NCI-H146 (cell line): ENCODE measurements at places on chromosomes 12 and 14.
A peak's percentile ranks its signal among the peaks of the same experiment; 100 is the strongest.

DNA sequence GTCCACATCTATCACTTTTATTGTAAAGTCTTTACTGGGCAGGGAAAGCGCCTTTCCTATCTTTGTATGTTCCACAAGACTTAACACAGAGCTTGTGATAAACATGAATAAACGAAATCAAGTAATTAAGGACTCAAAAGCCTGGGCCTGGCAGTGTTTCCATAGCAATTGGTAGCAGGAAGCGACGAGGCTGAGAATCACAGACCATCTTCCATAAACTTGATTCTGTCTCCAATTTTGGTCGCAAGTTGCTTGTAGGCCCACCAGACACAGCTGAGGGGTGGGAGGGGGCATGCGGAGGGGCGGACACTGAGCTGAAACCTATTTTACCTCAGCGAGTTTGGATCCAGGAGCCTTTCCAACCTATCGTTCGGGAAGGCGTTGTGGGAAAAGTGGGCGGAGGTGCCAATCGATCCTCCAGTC lies 302 bp downstream of the CCDC38 start:
- no peak for DNase-seq

DNA sequence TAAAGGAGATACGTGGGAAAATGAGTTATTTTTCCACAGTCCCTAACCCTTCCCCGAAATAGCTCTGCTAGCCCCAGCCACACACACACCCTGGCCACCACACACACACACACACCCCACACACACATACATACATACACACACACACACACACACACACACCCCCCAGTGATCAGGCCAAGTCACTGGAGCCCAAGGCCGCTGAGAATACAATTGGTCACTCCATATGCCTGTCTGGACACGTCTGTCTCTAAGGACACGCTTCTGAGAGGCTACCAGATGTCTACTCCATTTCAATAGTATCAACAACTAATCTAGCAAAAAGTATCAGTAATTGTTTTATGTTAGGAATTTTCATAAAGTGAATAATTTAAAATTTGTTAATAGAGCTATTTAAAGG lies 13.0 kb upstream of the DIABLO start:
- DNase-seq: peak; percentile 8

DNA sequence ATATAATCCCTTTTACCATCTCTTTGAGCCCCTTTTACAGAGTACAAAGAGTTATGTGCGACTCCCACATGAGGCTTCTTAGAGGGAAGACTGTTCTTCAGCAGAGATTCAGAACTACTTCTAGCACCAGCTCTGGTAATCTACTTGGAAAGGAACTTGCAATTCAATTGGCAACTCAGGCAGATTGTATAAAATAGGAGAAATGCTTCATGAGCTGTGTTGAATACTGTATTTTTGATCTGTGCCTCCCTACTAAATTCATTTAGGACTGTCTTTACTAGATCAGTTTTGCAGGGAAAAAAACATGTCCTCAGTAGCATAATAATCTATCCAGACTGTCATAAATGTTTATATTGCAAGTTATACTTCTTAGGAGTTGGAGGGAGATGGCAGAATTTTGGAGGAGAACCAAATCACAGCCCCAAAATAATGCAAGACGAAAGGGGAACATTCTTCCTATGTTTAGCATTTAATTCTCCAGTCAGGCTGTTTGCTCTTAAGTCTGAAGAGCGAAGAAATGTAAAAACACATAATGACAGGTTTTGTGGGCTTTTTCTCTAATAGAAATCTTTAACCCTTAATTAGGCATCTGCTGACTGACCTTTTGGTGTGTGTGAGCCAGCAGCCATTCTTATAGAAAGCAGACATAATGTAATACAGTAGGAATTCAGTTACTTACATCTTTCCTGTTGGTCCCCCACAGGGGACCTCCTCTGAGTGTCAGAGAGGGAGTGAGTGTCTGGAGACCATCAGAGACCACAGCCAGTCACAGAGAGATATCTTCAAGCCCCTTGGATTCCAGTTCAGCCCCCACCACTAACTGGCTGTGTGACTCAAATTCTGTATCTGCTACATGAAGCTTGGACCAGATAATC lies 3.9 kb downstream of the ANO4 start:
- DNase-seq: no peak

DNA sequence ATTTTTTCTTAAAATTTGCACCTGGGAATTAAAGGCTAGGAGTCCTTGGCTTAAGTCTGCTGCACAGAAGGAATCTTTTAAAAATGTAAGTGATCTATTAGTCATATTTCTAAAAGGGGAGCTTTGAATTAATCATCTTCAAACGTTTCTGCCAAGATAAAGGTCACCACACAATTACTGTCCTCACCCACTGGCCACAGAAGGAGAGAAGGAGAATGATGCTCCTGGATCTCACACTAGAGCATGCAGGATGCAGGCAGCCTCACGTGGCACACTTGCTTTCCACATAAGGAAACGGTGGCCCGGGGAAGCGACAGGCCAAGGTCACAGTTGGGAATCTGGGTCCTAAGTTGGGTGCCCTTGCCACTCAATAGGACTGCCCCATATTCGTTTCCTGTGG lies 16.9 kb downstream of the PLEKHG7 start:
- DNase-seq: no peak

GRCh38 chr12:70469221-70469820 lies 103.2 kb downstream of the KCNMB4 start:
- DNase-seq: no peak

DNA sequence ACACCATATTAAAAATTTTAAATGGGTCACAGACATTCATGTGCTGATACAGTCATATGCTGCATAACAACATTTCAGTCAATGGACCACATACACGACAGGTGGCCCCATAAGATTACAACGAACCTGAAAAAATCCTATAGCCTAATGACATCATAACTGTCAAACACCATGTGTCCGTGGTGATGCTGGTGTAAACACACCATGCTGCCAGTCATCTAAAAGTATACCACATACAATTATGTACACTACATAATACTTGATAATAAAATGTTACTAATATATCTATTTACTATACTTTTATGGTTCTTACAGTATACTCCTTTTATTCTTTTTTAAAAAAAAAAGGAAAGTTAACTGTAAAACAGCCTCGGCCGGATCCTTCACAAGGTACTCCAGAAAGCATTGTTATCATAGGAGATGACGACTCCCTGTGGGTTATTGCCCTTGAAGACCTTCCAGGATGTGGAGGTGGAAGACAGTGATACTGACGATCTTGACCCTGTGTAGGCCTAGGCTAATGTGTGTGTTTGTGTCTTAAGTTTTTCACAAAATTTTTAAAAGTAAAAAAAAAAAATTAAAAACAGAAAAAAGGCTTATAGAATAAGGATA lies 5.0 kb upstream of the TDG start:
- no peak for DNase-seq

GRCh38 chr12:14314801-14315200 lies 50.7 kb upstream of the ATF7IP start:
- no peak for DNase-seq

- no peak for DNase-seq
Observed at GRCh38 chr12:59657266-59657665, 61.4 kb downstream of the SLC16A7 start.

GRCh38 chr12:45355730-45356129 lies 139.8 kb downstream of the ANO6 start:
- no peak for DNase-seq

DNA sequence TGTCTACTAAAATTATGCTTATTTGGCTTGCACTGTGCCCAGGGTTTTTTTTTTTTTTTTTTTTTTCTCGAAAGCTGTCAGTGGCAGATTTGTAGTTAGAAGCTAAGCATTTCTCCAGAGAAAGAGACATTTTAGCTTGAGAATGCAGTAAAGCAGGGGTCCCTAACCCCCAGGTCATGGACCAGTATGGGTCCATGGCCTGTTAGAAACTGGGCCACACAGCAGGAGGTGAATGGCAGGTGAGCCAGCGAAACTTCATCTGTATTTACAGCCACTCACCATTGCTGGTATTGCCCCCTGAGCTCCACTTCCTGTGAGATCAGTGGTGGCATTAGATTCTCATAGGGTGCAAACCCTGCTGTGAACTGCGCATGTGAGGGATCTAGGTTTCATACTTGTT lies 73.7 kb downstream of the TMTC2 start:
- DNase-seq: no peak

DNA sequence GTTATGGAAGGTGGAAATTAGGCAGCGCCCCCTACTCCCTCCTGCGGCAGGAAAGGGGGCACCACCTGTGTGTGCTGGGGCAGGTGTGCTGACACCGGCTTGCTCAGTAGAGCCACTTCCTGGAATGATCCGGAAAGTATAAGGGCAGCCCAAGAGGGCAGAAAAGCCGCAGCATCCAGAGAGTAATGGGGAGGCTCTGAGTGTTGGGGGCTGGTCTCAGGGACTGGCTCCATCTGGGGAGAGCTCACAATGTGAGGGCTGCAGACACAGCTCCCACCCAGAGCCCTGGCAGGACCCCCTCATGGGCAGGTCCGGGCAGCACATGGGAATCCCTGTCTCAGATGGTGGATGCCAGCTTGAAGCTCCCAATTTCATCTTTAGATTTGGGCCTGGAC lies 187.6 kb upstream of the C14orf180 start:
- DNase-seq: no peak

- DNase-seq: no peak
Observed at GRCh38 chr14:55294603-55295002, 23.4 kb downstream of the FBXO34 start.

DNA sequence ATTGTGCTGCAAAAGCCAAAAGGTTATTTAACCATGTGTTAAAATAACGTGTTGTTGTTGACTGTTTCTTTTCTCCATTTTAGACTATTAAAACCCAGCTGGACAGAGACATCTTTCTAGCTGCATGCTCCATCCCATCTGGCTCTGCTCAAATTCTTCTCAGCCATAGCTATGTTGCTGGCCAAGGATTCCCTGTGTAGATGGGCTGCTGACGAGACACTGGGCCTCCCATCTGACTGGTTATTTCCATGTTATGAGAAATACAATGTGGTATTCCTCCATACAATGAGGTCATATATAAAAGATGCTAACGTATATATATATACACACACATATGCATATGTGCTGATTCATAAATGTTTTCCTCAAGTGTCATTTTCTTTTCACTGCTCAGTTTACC lies 30.1 kb downstream of the MED13L start:
- DNase-seq: no peak

GRCh38 chr14:101072945-101073597 lies 169.5 kb upstream of the RTL1 start:
- peak; percentile 39 for DNase-seq

DNA sequence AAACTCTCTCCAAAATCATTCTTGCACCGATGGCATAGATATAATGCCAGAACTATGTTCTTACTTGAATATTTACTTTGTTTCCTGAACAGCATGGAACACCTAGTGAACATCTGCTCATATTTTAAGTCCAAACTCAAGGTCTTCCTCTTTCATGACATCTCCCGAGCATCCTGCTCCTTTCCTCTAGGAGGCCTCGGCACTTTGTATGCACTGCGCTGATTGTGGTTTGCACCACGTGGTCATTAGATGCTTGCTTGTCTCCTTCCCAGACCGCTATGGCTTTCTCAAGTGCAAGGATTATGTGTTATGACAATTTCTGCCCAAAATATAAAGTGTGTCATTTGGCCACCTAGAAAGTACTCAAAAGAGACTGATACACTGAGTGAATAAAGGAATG lies 912.0 kb downstream of the GALC start:
- peak; percentile 80 for DNase-seq

DNA sequence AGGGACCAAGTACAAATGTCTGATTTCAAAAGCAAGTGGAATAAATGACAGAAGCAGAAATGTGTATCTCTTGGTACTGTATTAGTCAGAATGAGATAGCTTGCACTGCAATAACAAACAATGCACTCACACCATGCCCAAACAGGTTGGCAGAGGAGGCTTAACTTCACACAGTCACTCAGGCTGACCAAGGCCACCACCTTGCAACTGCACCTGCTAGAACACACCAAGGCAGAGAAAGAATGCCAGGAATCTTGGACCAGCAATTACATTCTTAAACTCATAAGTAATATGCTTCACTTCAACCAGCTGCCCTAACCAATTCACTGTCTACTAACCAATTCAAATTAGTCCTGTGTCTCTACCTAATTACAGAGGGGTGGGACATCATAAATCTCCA lies 378.3 kb downstream of the BCL11B start:
- no peak for DNase-seq

DNA sequence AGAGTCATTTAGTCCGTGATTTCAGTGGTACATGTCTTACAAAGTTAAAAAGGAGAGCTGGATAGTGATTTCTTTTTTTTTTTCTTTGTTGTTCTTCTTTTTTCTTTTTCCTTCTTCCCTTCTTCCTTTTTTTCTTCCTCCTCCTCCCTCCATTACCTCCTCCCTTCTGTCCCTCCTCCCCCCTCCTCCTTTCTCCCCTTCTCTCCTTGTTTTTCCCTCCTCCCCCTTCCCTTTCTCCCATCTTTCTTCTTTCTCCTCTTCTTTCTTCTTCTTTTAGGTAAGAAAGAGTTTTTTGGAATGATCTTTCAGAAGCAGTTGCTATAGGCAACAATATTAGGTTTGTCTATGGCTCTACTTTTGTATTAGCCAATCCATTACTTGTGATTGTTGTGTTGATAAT lies 368.6 kb downstream of the RAD51B start:
- no peak for DNase-seq

DNA sequence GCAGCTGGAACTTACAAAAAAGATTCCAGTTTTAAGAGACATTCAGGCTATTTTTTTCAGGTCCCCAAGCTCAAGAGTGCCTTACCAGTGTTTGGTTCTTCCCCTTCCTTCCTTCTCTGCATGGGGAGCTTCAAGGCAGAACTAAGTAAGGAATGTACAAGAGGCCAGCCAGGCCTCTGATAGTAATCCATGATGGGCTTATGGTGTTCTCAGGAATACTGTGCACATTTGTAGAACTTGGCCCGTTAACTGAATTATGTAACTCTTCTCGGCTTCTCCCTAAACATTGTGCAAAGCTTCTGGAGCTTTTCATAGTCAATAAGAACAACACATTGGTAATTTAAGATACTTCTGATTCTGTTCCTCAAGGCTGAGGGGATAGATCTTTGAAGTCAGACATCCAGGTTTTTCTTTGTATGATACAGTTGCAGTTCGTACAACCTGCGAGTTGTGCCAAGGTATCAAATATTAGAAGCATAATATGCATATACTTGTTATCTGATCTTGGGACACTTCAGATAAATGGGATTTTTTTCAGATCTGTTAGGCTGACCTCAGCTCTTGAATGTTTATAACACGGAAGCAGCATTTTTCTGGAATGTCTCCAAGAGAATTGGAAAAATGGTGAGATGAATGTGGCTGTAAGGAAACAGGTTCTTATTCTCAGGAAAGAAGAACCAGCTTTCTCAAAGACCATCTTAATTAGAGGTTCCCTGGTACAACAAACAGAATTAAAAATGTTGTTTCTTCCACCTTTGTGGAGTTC lies 148.6 kb downstream of the ANO4 start:
- DNase-seq: no peak

- no peak for DNase-seq
Observed at GRCh38 chr12:101441461-101442224, 33.5 kb upstream of the SPIC start.

DNA sequence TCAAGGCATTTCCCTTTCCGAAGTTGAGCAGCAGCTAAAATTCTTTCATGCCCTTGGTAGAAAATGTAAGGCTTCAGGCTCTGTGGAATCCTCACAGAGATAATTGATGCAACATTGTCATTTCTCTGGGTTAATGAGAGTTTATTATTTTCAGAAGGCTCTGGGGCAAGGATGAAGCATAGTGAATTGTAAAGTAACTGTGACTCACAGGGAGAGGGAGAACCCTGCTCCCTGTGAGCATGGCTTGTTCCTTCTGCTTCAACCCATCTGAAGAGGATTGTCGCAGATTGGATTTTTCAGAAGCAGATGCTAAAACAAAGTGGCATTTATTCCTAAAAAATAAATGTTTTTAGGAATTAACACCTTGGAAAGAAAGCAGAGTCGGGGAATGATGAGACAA lies 41.2 kb downstream of the APOBEC1 start:
- DNase-seq: no peak
